Epithelial cell of proximal tubule (primary cell): ENCODE measurements at places on chromosomes 7 and 10. TPM values are rescaled to one million over a fixed set of nuclear protein-coding genes. Genes with fewer than 3 reads are reported as not detected.

LIPK gene
- not detected in 2 replicates for total RNA-seq

CACNB2 gene
- total RNA-seq, result not detected in 2 replicates

MYOZ1 gene
- 1.1 TPM in 1 of 2 replicates, not detected in the other for total RNA-seq

EPHA1 gene
- 4.5 and 14.4 TPM in 2 replicates for total RNA-seq

FRMPD2 gene
- under 0.01 and 0.22 TPM in 2 replicates for total RNA-seq

LIPN gene
- total RNA-seq, result not detected in 2 replicates

IMPDH1 gene
- total RNA-seq, result 64.3 and 89.3 TPM in 2 replicates

STK31 gene
- total RNA-seq, result 0.12 and 0.43 TPM in 2 replicates

MYO1G gene
- total RNA-seq, result under 0.01 TPM in 1 of 2 replicates, not detected in the other

IGFBP3 gene
- total RNA-seq, result 77.8 and 338 TPM in 2 replicates

MMD2 gene
- not detected in 2 replicates for total RNA-seq

PDE1C gene
- 2.5 and 5.9 TPM in 2 replicates for total RNA-seq

TBX20 gene
- 0.69 and 1.8 TPM in 2 replicates for total RNA-seq

GJD4 gene
- total RNA-seq, result not detected in 2 replicates

RNF32 gene
- 0.35 and 0.36 TPM in 2 replicates for total RNA-seq

HTR7 gene
- total RNA-seq, result 0.06 and 1.2 TPM in 2 replicates

ZMYND11 gene
- 25.5 and 33.8 TPM in 2 replicates for total RNA-seq

CYP3A7 gene
- 0.12 TPM in 1 of 2 replicates, not detected in the other for total RNA-seq

TSPAN15 gene
- 26.4 and 28.6 TPM in 2 replicates for total RNA-seq

PNLIPRP1 gene
- total RNA-seq, result not detected in 2 replicates

PIP gene
- not detected in 2 replicates for total RNA-seq

PON3 gene
- total RNA-seq, result not detected in 2 replicates

SLC4A2 gene
- 115 and 164 TPM in 2 replicates for total RNA-seq

CRYGN gene
- not detected in 2 replicates for total RNA-seq

NEBL gene
- 0.65 and 4.6 TPM in 2 replicates for total RNA-seq

HABP2 gene
- total RNA-seq, result 0.63 TPM in 1 of 2 replicates, not detected in the other

SPDYE16 gene
- not detected in 2 replicates for total RNA-seq

TMEM26 gene
- 0.07 and 0.23 TPM in 2 replicates for total RNA-seq

TAS2R4 gene
- 0.14 and 0.23 TPM in 2 replicates for total RNA-seq

SFXN4 gene
- 17.1 and 28.9 TPM in 2 replicates for total RNA-seq

SMKR1 gene
- 0.94 TPM in 1 of 2 replicates, not detected in the other for total RNA-seq

OR6B1 gene
- total RNA-seq, result not detected in 2 replicates

CHST15 gene
- total RNA-seq, result 9.2 and 20.6 TPM in 2 replicates

HUS1 gene
- total RNA-seq, result 10.3 and 17.1 TPM in 2 replicates

TCERG1L gene
- total RNA-seq, result 0.29 TPM in 1 of 2 replicates, not detected in the other

DNAAF5 gene
- 64.1 and 83.6 TPM in 2 replicates for total RNA-seq
